ENCODE measurements at places on chromosomes 11 and 22.

GRCh38 chr22:48510599-48510998 lies 1317.1 kb downstream of the BRD1 start:
- no peaks in the 10 kb centered on the region for H3K27me3 ChIP-seq
- DNase-seq, result no peak
- H3K4me1 ChIP-seq, result no peaks in the 10 kb centered on the region
- H3K4me3 ChIP-seq, result no peak overlapping the region
- H3K27ac ChIP-seq, result no peak overlapping the region

DNA sequence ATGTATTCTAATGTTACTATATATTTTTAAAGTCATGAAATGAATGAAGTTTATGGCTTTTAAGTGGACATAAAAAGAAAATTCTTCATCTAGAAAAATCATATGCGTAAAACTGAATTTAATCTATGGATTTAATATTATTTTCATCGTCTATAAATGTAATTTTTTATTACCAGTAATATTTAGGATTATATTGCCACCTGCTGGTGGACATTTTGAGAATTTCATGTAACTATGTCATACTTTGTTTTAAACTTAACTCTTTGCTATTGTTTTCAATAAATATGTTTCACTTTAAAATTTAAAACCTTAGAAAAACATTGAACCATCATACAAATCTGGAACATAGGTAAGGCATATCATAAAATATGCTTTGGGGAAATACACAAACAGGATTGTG lies 66.5 kb upstream of the CEP126 start:
- no peaks in the 10 kb centered on the region for H3K27me3 ChIP-seq
- no peaks in the 10 kb centered on the region for H3K4me1 ChIP-seq
- H3K4me3 ChIP-seq, result no peak overlapping the region
- no peak for DNase-seq
- no peak overlapping the region for H3K27ac ChIP-seq

DNA sequence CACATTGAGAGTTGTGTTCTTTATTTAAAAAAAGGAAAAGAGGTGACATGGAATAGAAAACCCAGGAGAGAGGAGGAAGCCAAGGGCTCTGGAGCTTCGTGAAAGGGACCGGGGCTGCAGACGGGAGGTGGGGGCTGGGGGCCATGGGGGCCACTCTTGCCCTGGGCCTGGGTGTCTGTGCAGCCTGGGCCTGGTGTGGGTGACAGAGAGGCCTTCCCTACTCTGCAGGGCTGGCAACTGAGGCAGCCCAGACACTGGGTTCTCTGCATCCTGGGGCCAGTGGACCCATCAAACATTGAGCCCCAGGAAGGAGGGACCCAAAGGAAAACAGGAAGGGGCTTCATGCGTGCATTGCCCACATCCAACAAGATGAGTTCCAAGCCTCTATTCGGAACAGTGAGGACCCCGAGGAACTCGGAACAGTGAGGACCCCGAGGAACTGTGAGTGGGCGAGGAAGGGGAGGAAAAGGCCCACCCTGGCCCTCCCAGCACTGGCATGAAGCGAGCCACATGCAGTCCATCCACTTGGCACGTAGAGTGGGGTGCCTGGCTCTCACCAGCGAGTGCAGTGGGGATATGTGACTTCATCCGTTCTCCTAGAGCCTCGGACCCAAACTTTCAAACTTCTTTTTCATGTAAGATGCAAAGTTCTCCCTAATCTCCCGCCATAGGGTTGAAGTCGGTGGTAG lies 1121.6 kb downstream of the BRD1 start:
- H3K4me1 ChIP-seq, result no peaks in the 10 kb centered on the region
- H3K4me3 ChIP-seq, result no peak overlapping the region
- H3K36me3 ChIP-seq, result no peaks in the 10 kb centered on the region
- no peaks in the 10 kb centered on the region for H3K27me3 ChIP-seq

- no peak overlapping the region for H3K4me3 ChIP-seq
- H3K27me3 ChIP-seq, result no peaks in the 10 kb centered on the region
- no peak for DNase-seq
- no peak overlapping the region for H3K27ac ChIP-seq
Measured at GRCh38 chr22:46522797-46523196, 14.6 kb downstream of the CELSR1 start.

- no peak overlapping the region for H3K4me3 ChIP-seq
- no peak overlapping the region for H3K27ac ChIP-seq
- H3K27me3 ChIP-seq, result no peaks in the 10 kb centered on the region
- no peaks in the 10 kb centered on the region for H3K36me3 ChIP-seq
- H3K4me1 ChIP-seq, result no peaks in the 10 kb centered on the region
Measured at GRCh38 chr11:109490953-109491635, 69.1 kb downstream of the C11orf87 start.

GRCh38 chr22:44050766-44051355 lies 26.8 kb downstream of the PARVB start:
- no peak for DNase-seq
- H3K4me1 ChIP-seq, result no peaks in the 10 kb centered on the region
- no peak overlapping the region for H3K27ac ChIP-seq
- no peaks in the 10 kb centered on the region for H3K27me3 ChIP-seq

- DNase-seq, result no peak
- H3K27me3 ChIP-seq, result peaks cover 54% of the 10 kb centered on the region
- no peak overlapping the region for H3K4me3 ChIP-seq
- no peaks in the 10 kb centered on the region for H3K36me3 ChIP-seq
Measured at GRCh38 chr11:66417000-66417399, 3.8 kb upstream of the NPAS4 start.

DNA sequence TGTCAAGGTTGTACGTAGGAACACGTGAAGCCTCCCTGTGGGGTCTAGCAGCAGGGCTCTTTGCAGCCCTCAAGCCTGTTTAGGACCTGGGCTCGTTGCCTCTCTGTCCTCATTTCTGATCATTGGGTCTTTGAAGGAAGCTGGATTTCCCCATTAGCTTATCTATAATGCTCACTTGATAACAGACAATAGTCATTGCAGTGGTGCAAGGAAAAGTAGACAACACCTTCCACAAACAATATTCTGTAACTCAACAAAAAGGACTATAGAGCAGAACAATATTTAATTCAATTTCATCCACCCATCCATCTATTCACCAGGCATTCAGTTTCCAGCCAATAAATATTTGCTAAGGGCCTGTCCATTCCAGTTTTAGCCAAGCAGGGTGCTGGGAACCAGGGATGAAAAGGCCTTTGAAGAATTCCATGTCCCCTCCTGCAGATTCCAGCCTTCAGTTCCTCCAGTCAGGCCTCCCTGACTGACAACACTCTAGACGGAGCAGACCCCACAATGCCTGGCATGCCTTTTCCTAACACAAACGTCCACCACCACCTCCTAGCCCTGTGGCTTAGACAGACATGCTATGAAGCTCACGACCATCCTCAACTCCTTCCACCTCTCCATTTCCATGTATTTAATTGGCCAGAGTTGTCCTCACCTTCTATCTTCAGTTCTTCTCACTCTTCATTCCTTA lies 12.7 kb upstream of the POLD3 start:
- no peaks in the 10 kb centered on the region for H3K36me3 ChIP-seq
- H3K4me1 ChIP-seq, result no peaks in the 10 kb centered on the region
- no peak overlapping the region for H3K27ac ChIP-seq
- H3K4me3 ChIP-seq, result no peak overlapping the region
- no peaks in the 10 kb centered on the region for H3K27me3 ChIP-seq

DNA sequence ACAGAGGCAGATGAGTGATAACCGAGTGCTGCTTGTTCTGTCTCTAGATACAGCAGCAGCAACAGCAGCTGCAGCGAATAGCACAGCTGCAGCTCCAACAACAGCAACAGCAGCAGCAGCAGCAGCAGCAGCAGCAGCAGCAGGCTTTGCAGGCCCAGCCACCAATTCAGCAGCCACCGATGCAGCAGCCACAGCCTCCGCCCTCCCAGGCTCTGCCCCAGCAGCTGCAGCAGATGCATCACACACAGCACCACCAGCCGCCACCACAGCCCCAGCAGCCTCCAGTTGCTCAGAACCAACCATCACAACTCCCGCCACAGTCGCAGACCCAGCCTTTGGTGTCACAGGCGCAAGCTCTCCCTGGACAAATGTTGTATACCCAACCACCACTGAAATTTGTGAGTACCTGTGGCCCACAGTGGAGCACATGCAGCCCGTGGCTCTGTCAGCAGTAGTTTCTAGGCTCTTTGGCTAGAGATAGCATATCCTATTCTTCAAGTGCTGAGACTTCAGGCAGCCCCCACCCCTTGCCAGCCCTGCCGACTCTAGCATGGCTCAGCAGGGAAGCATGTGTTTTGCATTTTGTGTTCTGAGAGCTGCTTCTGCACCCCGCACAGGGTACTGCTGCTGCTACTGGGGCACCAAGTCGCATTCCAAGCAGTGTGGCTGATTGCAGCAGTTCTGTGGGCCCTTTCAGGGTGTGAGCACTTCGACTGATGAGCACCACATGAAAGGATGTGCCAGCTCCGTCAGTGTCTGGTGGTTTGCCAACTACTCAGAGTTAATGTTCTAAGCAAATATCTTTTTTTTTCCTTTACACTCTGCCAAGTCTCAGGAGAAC lies 59.2 kb downstream of the MED15 start:
- peak overlapping the region; percentile 29 for H3K27ac ChIP-seq
- peaks cover 59% of the 10 kb centered on the region for H3K4me1 ChIP-seq
- peaks cover 38% of the 10 kb centered on the region for H3K36me3 ChIP-seq
- no peak overlapping the region for H3K4me3 ChIP-seq
- H3K27me3 ChIP-seq, result no peaks in the 10 kb centered on the region

GRCh38 chr22:31944700-31945442 lies 536 bp downstream of the YWHAH start:
- no peak for DNase-seq
- no peaks in the 10 kb centered on the region for H3K27me3 ChIP-seq
- H3K4me3 ChIP-seq, result peak overlapping the region; percentile 94
- peaks cover 27% of the 10 kb centered on the region for H3K4me1 ChIP-seq
- peak overlapping the region; percentile 91 for H3K27ac ChIP-seq

DNA sequence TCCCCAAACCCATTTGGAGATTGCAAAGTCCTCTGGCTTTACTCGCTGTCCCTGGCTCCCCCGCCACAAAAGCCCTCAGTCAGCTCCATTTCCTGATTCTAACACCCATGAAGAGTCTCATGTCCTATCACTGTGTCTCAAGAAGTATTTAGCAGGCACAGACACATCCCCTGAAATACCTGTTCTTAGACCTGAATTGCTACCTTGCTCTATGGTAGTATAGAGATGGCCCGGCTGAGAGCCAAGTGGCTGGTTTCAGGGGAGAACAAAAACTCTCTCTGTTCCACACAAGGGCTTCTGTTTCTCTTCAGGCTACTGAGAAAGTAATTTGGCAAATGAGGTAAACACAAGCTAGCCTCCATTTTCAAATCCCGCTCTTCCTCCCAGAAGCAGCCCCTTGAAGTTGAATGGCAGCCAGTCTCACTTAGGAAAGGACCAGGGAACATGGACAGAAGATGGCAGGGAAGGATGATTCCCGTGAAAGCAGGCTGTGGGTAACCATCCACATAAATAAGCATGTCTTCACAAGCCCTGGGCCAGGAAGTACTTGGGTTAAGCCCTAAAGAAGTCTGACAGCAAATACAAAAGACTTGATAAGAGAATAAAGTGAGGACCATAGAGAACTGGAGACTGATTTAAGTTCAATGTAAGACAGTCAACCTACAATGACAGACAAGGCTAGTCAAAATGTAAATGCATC lies 137.8 kb downstream of the C11orf58 start:
- H3K27me3 ChIP-seq, result no peaks in the 10 kb centered on the region
- DNase-seq, result no peak
- peak overlapping the region; percentile 36 for H3K4me3 ChIP-seq
- H3K36me3 ChIP-seq, result no peaks in the 10 kb centered on the region

GRCh38 chr11:126352934-126353801 lies 2.3 kb upstream of the ST3GAL4 start:
- peaks cover 37% of the 10 kb centered on the region for H3K4me1 ChIP-seq
- H3K27ac ChIP-seq, result peak overlapping the region; percentile 85
- H3K27me3 ChIP-seq, result no peaks in the 10 kb centered on the region

- no peak for DNase-seq
- H3K36me3 ChIP-seq, result no peaks in the 10 kb centered on the region
- H3K27me3 ChIP-seq, result no peaks in the 10 kb centered on the region
- no peak overlapping the region for H3K27ac ChIP-seq
- H3K4me1 ChIP-seq, result peaks cover 18% of the 10 kb centered on the region
Measured at GRCh38 chr11:34049028-34049427, 2.5 kb upstream of the CAPRIN1 start.

- H3K4me3 ChIP-seq, result no peak overlapping the region
- no peak overlapping the region for H3K27ac ChIP-seq
- no peak for DNase-seq
- H3K27me3 ChIP-seq, result peaks cover 5% of the 10 kb centered on the region
- H3K36me3 ChIP-seq, result no peaks in the 10 kb centered on the region
Measured at GRCh38 chr22:36966851-36967540, 52.3 kb downstream of the TST start.

DNA sequence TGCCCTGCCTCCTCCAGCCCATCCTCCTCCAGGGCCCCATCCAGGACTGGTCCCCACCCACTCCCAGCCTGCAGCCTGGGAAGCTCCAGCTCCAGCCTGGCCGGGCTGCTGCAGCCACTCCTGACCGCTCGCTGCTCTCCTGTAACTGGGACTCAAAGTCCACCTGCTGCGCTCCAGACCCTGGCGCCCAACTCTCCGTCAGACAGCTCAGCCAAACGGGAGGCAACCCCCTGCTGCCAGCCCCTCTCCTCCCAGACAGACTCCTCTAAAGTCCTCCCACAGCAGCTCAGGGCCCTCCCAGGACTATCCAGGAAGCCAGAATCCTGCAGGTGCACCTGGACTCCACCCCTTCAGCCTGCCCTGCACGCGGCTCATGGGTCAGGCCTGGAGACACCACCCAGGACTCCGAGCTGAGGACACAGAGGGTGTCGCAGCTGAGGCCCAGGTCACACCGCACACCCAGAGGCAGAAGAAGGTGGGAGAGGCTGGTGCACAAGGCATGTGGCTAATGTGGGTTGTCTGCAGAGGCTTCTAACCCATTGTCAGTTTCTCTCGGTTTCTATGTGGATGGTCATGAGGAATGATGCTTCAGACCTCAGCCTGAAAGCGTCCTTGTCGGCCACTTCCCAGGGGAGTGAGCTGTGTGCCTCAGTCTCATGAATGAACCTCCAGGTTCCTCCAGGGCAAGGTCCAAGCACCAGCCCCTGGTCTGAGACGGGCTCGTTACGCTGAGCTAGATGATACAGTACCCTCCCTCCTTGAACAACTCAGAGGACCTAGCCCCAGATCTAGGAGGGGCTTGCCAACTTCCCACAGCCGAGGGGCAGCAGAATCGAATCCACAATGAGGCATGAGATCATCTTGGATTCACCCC lies 1514.8 kb downstream of the TBC1D22A start:
- H3K4me1 ChIP-seq, result no peaks in the 10 kb centered on the region
- no peaks in the 10 kb centered on the region for H3K27me3 ChIP-seq
- no peak overlapping the region for H3K4me3 ChIP-seq
- DNase-seq, result no peak
- H3K36me3 ChIP-seq, result no peaks in the 10 kb centered on the region

All from keratinocyte (primary cell).